Activated gamma-delta T cell (primary cell): ENCODE measurements at places on chromosomes 3 and 15.

- DNase-seq, result no peak
Measured at GRCh38 chr3:28916713-28917499, 364.0 kb upstream of the RBMS3 start.

DNA sequence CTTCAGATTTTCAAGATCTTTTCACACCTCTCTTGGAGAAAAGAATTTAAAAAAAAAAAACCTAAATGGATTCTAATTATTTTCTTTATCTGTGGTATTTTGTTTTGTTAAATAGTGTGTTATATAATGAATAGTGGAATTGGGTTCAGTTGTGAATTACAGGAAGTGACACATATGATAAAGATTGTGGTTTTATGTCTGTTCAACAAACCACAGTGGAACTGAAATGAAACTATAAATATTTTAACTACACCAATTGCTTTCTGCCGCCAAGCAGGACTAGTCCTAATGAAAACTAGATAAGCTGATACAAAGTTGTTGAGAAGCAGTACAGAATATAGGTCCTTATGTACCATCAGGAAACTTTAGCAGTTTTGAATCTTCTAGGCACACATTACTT is 121.6 kb downstream of the UBE2E2 start:
- DNase-seq, result no peak

GRCh38 chr3:17730318-17730967 is 12.0 kb downstream of the TBC1D5 start:
- no peak for DNase-seq

- no peak for DNase-seq
Measured at GRCh38 chr3:36511791-36512486, 131.6 kb downstream of the STAC start.

DNA sequence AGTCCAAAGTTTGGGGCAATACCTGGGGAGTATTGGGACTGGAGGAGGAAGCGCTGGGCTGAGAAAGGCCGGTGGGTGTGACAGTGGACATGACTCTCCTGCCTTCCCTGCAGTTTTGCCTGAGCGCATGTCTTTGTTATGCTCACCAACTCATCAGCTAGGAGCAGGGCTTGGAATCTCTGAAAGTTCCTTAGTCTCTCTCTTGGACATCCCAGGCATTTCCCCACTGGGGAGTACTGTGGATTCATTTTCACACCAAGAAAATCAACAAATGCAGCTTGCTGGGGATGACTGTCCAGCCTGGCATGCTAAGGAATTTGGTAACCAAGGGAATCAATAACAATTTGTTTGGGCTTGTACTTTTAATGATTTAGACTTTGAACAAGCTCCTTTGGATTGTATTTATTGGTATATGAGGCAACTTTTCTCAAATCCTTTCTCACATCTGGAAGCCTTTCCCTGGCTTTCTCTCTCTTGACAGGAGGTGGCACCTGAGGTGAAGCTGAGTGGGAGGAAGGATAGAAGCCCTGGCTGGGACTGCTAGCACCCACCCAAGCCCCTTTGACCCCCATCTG is 48.5 kb upstream of the CHST2 start:
- DNase-seq, result no peak

DNA sequence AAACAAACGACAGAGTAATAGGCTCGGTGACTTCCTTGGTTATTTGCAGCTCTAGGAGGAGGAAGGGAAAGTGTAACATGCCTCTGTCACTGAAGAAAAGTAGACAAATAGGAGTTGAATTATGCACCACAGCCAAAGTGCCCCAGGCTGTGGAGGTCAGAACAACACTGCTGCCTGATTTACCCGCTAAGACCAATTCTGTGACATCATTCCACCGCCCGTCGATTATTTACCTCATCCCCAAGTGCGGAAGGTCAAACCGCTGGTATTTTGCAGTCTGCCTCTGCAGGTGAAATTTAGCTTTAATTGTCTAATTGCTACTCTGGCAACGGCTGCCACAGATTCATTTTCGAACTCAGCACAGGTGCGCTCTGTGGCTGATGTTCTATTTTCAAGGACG is 106.3 kb upstream of the PRICKLE2 start:
- no peak for DNase-seq

- DNase-seq, result no peak
Measured at GRCh38 chr15:51198701-51199232, 104.1 kb upstream of the TNFAIP8L3 start.

- DNase-seq, result no peak
Measured at GRCh38 chr15:38536201-38536676, 28.4 kb downstream of the RASGRP1 start.

- DNase-seq, result no peak
Measured at GRCh38 chr15:70251246-70251990, 153.7 kb upstream of the TLE3 start.

DNA sequence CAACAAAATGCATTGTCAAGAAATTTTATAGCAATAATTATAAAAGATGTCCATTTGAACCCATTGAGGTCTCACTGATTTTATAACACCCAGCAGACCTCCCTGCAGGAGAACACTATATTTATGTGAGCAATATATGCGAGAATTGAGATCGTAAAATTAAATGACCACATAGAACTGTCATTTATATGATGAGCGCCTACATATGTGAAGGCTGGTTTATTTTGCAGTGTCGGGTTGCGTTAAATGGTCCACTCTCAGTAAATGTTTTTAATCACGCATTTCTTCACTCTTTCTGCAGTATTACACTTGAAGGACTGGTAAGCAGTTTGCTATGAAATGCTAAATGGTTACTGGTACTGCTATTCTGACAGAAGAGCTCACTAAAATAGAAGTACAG is 408.5 kb upstream of the AGTR1 start:
- DNase-seq, result no peak

- DNase-seq, result no peak
Measured at GRCh38 chr3:15520804-15521572, 518 bp downstream of the COLQ start.

DNA sequence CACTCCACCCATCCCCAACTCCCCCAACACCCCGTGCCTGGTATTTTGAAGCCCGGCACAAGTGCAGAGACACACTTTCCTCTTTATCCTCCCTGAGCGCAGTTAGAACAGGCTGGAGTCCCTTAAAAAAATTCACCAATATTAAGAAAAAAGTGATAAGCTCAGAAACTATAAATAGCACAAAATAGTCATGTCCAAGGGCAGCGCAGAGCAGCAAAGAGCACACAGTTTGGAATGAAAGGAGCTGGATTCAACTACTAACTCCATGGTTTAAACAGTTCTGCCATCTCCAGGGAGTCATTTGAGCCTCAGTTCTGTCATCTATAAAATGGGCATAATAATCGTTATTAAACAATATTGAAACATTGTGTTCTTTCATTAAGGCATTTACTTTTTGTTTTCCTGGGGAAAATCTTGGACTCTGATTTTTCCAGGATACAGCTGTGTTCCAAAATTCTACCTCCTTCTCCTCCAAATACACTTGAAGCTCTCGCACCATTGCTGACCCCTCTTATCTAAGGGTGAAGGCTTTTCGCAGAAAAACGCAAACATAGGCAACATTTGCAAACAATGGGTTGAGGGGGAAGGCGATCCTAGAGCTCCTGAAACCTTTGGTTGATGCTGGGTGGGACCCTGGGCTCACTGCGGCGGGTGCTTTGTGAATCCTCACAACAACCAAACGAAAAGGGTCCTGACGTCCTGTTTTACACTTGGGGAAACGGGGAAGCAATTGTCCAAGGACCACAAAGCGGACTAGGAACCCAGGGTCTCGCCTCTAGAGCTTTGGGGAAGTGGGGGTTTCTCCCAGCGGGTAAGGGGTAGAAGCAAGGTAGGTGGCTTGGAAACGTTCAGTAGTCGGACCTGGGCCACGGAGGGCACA is 41.8 kb downstream of the EPHB3 start:
- no peak for DNase-seq
